ENCODE measurements at places on chromosomes 12 and 14.

DNA sequence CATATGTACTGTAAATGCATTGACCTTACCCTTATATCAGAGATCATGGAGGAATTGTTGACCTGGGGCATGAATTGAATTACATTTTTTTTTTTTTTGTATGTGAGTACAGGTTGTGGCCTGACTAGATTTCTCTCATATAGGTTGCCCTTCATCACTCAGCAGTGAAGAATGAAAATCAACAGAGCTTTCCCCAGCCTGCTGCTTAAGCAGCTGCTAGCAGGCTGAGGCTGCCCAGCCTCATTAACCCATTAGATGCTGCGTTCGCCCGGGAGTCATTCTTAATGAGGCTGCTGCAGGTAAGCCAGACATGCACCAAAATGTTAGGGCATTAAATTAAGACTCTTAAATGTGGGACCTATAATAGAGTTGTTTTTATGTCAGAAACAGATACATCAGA is 236.0 kb downstream of the ETNK1 start:
- DNase-seq: no peak

DNA sequence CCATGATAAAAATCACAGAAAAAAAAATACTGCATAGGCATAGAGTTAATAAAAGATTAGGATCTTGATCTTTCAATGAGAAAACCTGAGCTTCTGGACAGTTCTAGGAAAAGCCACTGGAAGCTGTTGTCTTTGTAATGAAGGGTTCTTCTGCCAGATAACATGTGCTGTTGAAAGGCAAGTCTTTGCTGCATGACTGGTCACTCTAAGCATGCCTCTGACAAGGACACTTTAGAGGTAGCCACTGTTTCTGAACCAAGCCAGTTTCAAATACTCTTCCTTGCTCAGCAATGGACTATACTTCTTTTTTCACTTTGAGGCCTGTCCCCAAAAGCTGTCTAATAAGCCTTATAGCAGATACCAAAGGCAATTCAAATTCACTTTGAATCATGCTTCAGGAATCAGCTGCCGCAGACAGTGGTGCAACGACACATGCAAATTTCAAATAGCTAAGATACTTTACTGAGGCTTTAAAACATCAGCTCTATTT is 70.2 kb downstream of the BTG1 start:
- peak; percentile 60 for DNase-seq

DNA sequence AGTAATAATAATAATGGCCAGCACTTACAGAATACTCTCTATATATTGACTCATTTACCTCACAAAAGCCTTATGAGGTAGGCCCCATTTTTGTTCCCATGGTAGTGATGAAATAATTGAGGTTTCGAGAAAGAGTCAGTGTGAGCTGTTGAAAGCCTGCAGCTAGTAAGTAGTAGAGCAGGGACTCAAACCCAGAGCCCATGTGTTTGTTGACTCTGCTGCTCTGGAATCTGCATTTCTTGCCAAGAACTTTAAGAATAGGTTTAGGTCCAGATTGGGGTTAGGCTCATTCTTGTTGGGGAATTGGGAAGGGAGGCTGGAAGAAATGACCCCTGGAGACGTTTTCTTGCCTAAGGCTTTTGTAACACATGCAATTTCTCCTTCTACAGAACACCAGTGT is 27.9 kb downstream of the DYRK4 start:
- peak; percentile 54 for DNase-seq

DNA sequence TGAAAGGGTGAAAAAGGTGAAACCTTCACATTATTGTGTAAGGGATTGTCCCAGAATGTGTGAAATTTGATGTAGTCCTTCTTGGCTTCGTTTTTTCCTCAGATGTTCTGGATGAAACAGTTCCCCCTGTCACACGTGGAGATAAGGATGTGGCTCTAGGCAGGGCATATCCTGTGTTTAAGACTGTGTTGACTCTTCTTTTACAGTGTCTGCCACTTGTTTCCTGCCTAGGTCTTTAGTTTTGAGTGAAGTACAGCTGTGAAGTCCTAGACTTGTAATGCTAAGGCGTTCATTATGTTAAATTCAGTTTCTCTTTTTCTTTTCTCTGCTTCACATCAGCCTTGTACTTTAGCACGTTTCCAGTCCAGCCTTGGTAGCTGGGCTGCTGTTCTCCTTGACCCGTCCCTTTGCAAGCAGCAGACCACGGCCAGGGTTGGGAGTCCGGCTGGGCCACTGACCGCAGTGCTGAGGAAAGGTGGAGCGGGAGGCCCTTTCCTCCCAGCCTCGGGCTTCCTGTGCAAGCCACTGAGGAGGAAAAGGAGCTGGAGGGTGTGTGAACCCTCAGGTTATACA is 59.1 kb downstream of the RASSF3 start:
- DNase-seq: no peak

DNA sequence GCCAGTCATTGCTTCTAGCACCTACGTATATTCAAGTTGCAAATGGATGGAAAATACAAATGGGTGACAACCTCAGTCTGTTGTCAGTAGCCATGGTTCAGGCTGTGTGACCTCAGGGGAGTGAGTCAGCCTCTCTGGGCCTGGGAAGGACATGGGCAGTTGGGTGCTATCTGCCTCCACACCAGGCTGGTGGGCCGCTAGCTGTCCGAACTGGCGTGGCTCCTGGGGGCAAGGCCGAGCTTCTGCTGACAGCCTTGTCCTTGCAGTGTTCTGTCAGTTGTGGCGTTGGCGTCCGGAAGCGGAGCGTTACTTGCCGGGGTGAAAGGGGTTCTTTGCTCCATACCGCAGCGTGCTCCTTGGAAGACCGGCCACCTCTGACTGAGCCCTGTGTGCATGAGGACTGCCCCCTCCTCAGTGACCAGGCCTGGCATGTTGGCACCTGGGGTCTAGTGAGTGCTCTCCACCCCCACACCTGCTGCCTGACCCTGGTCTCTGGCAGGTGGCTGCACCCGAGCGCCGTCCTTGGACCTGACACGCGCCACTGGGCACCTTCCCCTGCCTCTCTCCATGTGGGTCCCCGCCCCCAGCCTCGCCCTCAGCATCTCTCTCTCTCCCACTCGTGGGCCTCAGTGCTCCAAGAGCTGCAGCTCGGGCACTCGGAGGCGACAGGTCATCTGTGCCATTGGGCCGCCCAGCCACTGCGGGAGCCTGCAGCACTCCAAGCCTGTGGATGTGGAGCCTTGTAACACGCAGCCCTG is 17.1 kb downstream of the PAPLN start:
- no peak for DNase-seq

GRCh38 chr14:78154827-78155226 is 15.3 kb upstream of the NRXN3 start:
- no peak for DNase-seq

DNA sequence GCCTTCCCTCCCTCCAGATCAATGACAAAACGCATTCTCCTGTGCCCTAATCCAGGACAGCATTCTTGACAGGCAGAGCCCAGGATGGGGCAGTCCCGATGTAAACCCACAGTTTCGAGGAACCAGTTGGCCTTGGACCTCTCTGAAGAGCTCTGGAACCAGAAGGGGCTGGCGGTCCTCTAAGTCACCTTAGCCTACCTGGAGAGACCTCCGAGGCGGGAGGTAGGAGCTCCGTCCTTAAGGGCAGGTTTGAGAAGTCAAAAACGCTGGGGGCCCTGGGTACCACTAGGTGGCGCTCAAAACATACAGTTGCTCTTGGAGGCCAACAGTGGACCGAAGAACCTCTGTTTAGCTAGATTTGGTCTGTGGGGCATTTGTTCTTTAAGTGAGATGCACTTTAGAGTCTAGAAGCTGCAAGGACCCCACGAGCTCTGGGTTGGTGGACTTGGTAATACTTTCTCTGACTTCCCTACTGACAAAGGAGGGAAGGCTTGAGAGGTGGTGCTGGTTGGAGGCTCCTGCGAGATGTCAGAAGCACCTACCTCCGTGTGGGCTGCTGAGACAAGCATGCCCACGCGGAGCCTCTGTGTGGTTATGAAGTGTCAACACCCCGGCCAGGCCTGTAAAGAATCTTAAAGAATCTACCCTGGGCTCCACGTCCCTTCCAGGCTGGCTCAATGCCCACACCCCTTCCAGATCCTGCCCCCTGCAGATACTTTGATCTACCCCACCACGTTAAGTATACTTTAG is 74.8 kb upstream of the CHST11 start:
- DNase-seq: peak; percentile 60

DNA sequence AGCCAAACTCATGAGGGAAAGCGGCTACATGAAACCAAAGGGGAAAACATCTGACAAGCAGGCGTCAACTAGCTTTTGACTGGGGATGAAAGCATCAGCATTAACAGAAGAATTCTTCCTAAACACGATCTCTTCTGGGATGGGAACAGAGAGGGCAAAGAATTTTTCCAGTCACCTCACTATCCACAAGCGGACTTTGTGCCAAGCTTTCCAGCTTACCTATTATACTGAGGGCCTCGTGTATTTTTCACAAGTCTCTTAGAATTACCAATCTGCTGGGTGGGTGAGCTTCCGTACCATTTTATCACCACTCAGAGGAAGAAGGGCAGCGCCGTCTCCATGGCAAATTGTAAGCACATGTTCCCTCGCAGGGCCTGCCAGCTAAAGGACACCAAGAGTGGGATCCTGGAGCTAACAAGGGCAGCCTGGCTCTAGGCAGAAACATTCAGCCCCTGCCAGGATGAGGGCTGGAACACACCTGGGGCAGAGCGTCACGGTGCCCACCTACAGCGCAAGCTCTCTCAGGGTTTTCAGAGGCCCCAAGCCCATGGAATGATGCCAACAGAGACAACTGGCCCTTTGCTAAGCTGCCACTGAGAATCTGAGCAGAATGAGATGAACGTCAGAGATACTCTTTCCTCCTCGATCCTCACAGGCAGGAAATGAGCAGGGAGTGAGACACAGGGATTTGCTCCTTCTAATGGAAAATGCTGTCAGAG is 74.6 kb downstream of the CHGA start:
- DNase-seq: no peak

- DNase-seq: no peak
Measured at GRCh38 chr14:100222224-100223093, 16.5 kb upstream of the YY1 start.

DNA sequence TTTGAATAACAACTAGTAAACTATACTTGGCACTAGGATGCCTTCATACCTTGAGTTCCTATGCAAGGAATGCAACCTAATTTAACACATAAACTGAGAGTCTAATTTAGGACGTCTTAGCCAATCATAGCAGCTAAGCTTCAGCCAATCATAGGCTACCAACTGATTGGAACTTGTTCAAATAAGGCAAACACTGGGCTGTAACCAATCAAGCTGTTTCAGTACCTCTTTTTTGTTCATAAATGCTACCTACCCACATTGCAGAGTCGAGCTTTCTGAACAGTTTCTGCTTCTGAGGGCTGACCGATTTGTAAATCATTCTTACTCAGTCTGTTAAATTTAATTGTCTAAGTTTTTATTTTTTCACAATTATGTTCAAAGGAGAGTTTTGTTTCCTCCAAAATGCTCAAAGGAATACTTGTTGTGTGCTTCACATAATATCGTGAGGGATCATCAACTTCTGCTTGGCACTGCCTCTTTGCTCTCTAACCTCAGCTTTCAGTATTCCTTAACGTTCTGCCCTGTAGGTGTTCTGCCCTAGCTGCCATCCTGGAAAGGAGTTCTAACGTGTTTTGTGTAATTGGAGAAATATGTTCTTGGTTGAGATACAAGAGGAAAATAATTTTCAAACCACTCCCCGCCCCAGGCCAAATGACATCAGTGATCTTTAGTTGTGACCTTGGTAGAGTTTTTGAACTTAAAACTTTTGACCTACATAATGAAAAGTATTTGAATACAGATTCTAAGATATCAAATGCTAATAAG is 380.4 kb upstream of the MIS18BP1 start:
- no peak for DNase-seq

- DNase-seq: no peak
Measured at GRCh38 chr12:128091951-128092382, 175.0 kb upstream of the TMEM132C start.
